CD4-positive, alpha-beta T cell treated with Interleukin-2 at 100 ng/mL for 4 hours (primary cell): ENCODE measurements at places on chromosomes 1 and 21.

DNA sequence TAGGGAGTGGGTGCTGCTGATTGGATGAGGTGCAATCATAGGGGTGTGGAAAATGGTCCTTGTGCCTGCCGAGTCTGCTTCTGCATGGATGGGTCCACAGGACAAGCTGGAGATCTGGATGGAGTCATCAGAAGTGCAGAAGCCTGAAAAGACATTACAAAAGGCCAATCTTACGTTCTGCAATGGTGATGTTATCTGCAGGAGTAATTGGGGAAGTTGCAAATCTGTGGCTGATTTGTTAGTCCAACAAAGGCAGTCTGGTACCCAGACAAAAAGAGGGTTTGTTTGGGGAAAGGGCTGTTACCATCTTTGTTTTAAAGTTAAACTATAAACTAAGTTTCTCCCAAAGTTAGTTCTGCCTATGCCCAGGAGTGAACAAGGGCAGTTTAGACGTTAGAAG is 166.5 kb downstream of the PGBD5 start:
- DNase-seq: no peak

GRCh38 chr1:50611675-50612074 is 188.4 kb upstream of the DMRTA2 start:
- no peak for DNase-seq

DNA sequence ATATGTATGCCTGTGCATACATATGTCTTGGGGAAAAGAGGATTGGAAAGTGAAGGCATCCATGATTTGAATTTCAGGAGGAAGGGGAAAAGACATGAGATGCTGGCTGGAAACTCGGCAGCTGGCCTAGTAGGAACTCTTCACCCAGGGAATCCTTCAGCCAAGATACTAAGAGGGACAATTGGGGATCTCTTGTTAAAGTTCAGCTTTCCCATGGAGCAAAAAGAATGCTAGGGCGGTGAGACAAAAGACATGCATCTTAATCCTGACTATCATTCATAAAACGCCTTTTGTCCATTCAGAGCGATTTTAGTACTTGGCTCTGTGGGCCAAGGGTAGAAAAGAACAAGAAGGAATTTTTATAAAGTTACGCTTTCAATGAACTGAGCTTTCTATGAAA is 20.5 kb downstream of the PDPN start:
- DNase-seq: no peak

DNA sequence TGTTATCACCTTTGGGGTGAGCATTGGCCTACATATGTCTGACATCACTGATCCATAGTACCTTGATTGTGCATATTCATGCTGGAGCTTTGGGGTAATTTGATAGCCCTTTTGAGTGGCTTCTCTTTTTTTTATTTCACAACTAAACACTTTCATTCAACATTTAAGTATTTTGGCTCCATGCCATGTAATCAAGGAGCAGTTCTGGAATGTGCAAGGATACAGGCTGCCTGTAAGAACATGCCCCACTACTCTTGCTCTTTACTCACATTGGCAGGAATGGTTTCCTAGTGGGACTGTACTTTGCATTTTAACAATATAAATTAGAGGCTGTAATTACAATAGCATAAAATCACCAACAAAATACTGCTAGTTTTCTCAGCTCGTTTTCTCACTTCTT is 300.7 kb upstream of the SPAG17 start:
- DNase-seq: no peak
